ENCODE measurements at places on chromosomes 11 and 22.

DNA sequence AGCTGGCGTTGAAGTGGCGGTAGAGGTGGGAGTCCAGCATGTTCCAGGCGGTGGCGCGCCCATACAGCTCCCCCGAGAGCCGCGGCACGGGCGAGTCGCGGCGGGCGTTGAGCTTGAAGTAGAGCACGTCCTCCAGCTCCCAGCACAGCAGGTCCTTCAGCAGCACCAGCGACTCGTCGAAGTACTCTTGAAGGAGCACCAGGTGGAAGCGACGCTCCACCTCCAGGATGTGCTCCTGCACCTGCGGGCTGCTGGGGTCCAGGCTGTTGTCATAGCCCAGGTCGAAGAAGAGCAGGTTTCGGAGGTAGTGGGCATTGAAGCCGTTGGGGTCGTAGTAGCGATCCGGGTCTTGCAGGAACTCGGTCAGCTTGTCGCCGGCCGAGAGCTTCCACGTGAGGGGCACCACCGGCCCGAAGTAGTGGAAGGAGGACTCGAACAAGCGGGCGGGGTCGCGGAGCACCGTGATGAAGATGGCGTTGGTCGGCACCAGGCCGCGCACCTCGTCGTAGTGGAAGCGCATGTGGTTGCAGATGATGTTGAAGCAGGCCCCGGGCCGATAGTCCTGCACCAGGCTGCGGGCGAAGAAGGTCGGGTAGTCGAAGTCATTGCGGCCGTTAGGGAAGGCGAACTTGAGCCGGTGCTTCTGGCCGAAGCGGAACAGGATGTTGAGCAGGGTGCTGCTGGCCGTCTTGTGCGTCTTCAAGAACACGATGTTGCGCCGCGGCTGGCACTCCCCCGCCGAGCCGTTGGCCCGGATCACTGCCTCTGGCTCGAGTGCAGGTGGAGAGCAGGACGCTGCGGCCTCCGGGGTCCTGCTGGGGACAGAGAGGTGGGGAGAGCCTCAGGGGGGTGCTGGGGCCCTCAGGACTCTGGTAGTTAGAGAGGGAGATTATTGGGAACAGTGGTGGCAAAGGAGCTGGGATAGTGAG is 9.0 kb upstream of the SEC14L6 start:
- DNase-seq = no peak

GRCh38 chr11:9662273-9662672 is 1.6 kb upstream of the SWAP70 start:
- DNase-seq = no peak

GRCh38 chr11:61297341-61297740 is 2.2 kb upstream of the VWCE start:
- no peak for DNase-seq

DNA sequence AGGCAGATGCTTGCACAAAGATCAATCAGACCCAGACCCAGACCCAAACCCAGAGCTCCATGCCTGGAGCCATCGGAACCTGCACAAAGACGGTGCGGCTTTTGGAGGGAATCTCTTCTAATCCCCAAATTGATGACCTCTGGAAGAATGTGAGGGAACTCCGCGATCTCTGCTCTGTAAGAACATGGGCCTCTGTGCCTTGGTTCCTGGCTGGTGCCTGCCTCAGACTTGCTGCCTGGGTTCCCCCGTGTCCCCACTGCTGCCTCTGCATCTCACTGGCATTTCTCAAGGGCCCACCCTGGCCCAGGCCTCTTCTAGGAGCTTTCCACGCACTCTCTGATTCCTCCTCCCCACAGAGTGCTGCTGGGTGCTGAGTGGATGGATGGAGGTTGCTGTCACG is 1044.4 kb downstream of the TBC1D22A start:
- no peak for DNase-seq

GRCh38 chr22:45155050-45155840 is 8.5 kb upstream of the NUP50 start:
- DNase-seq = no peak

GRCh38 chr11:11577251-11577855 is 44.5 kb downstream of the GALNT18 start:
- DNase-seq = no peak

DNA sequence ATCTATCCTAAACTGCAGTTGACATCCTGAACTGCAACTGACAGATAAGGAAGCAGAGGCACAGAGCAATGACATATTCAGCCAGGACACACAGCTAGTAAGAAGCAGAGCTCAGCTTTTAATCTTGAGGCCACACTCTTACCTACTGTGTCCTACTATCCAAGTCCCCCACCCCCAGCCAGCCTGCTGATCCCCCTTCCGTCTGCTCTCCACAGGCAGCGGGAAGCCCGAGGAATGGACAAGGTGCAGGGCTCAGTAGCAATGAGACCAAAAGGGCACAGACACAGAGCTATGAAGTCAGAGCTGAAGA is 4.3 kb downstream of the POLR3H start:
- DNase-seq = no peak

DNA sequence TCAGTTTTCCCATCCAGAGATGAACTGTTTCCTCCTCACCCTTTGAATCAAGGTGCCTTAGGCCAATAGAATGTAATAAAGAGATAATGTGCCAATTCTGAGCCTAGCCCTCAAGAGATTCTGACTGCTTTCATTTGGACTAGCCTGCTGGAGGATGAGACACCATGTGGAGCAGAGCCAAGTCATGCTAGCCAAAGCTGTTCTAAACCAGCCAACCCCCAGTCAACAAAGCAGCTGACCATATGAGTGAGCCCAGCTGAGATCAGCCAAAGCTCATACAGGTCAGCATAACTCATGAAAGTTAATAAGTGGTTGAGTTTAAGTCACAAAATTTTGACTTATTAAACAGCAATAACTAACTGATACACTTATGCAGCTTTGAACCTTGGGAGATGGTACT is 66.7 kb upstream of the DBX1 start:
- no peak for DNase-seq

DNA sequence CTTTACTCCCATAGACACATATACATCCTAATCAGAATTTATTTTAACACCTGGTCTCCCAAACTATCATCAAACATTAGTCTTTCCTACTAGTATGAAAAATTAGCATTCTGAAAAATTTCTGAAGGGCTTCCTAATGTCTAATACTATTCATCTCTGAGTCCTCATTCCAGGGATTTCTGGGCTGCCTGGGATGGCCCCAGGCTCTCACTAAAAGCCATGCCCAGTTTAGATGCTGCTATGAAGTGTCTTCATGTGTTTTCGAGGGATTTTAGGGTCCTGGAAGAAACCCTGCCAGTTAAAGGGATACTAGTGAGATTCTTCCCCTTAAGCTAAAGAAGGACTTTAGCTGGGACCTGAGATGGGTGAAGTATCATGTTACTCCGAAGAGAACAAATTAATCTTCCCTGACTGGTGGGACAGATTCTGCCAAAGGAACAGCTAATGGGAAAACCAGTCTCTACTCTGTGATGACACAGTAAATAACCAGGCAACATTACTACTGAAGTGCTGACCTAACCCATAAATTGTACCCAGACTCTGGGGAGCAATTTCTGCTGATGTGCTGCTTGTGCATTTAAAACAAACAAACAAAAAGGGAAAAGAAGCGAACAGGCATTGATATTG is 342.6 kb downstream of the SOX6 start:
- DNase-seq = no peak
